ENCODE measurements at places on chromosomes 12 and 14.

DNA sequence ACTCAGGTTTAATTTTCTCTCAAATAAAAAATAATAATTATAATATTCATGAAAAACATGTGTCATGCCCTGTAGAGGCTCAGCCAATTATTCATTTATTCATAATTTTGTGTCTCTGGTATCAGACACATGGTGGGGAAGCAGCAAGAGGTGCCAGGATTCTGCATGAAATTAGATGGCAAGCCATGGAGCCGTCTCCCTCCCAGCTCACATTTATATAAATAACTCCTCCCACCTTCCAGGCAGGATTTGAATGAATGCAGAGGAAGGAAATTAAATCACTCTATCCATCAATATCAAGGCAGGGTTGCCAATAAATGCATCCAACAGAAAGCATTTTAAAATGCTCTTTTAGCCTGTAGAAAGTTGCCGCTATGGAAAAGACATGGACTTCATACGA is 98.1 kb downstream of the PTPRR start:
- DNase-seq, result no peak

DNA sequence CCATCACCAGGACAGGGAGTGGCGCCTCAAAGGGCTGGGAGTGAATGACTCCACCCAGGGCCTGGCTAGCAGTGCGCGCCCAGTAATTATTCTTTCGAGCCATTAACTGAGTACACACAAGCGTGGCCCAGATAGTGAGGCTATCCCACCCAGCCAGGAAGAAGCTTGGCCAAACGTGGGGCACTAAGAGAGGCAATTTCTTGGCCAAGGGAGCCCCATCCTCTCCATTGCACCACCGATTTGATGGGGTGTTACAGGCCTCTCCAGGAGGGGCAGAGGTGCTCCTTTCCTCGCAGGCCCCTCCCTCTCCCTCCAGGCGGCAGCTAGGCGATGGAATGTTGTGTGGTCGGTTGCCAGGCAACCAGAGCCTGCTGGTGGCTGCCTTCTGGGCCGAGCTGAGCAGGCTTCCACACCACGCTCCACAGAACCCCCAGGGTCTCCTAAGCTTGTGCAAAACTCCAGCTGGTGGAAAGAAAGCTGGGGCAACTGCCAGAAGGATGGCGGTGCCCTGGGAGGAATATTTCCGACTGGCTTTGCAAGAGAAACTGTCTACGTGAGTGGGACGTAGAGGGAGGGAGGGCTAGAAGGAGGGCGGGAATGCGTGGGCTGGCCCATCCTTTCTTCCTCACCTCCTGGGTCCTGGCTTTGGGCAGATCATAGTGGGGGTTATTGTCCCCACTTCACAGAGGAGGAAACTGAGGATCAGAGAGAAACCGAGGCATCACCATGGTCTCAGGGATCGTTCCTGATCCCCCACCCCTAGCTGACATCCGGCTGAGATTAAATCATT is at the start of gene CFAP73:
Gene CFAP73, plus strand, starts transcription at position 364 of the 790 bp plus-strand sequence. Its CDS starts 134 bp downstream, at position 498.
- DNase-seq, result peak; percentile 61

DNA sequence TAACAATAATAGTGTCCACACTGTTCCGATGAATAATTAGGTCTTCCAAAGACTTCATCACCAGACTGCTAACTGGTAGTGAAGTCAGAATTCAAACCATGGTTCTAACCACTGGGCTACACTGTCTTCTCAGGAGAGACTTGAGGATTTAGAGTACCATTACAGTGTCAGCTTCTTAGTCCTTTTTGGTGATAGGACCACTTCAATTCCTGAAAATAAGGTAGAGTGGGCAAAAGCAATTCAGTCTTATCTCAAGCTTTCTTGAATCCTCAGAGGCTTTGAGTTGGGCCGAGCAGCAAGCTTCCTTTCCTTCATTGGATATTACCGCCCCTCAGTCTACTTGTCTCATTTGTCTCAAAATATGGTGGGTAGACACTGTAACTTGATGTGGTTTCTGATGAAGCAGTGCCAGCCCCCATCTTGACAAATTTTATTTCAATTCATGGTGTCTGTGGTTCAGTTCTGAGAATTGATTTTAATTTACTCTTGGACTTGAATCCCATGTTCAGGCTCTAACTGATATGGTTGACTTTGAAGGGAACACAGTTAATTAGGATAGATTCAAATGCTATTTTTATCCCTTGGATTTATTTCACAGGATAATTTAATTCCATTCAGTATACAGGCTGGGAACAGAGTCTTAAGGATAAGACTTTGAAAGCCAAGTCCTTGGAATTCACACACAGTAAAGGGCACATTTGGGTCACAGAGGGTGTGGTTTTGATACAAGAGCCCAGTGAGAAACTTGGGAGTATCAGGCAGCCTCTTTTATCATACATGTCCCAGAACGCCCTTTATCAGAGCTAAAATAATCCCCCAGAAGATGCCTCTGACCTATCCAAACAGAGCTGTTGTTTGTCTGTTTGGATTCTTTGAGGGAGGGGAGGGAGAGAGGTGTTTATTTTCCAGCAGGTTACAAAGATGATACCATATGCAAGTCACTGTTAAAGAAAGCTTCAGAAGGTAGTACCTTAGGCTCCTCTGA is 167.3 kb downstream of the PRKCH start:
- DNase-seq, result no peak

DNA sequence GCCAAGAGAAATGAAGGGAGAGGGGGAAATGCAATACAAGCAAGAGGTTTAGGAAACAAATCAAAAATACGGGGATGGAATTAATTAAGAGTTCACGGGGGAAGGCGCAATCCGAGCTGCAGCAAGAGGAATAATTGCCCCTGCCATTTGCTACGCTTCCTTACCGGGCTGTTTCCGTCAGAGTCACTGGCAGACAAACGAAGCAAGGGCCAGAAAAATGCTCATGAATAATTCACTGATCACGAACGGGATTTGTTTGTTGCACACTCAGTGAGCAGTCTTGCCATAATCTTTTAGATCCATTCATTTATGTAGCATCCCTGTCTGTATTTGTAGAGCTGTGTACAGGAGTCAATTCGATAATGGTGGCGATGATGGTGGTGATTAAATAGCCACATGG is 39.0 kb downstream of the PLXNC1 start:
- DNase-seq, result no peak

GRCh38 chr12:120421701-120422100 is 16.2 kb upstream of the COX6A1 start:
- DNase-seq, result no peak

DNA sequence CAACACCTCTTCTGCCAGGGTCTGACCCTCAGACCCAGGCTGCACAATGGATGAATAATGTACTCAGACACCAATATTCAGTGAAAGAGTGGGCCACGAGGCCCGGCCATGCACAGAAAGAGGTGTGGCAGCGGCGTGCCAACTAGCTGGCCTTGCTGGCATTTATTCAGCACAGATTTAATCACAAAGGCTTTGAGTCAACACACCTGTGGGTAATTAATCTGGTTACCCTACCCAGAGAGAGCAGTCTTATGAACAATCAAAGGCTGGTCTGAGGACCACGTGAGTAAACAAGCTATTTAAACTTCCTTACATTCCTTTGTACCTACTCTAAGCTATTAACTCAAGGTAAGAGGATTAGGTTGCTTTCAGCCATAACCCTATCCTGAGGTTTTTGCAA is 324.8 kb downstream of the C12orf50 start:
- DNase-seq, result no peak

DNA sequence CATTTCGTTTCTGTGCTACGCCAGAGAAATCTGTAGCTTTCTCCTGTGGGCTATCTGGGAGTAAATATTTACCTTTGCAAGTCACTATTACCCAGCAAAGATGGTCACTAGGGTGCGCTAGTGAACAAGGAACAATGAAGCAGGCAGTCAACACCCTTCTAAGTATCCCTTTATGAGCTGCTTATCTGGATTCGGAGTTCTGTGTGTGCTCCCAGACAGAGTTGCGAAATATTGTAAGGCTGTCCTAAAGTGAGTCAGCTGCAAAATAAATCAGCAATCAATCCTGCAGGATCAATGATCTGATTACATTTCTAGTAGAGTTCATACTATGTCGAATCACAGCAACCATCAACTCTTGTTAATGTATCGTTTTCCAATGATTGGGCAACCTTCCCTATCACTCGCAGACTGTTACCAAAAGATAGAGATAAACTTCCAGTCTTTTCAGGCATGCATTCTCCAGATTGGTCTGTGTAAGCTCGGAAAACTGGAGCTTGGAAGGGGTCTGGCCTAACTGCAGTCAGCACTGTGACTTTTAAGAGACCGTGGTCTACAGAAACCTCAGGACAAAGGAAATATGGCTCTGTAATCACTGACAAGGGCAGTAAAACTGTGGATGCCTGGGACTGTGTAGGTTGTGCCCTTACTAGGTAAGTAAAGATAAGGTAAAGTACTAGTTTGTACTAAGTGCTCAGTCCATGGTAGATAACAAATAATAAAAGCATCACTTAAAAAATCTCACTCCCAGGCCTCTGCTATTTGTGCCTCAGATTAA is 133.5 kb downstream of the KCNK10 start:
- DNase-seq, result peak; percentile 81

- no peak for DNase-seq
Observed at GRCh38 chr14:105508601-105509000, 17.6 kb downstream of the TEDC1 start.

GRCh38 chr12:14948672-14949071 is 10.3 kb upstream of the ERP27 start:
- peak; percentile 33 for DNase-seq

- no peak for DNase-seq
Observed at GRCh38 chr12:25502118-25502517, 51.0 kb downstream of the LMNTD1 start.

- DNase-seq, result no peak
Observed at GRCh38 chr12:19066475-19067001, 63.0 kb upstream of the PLEKHA5 start.

DNA sequence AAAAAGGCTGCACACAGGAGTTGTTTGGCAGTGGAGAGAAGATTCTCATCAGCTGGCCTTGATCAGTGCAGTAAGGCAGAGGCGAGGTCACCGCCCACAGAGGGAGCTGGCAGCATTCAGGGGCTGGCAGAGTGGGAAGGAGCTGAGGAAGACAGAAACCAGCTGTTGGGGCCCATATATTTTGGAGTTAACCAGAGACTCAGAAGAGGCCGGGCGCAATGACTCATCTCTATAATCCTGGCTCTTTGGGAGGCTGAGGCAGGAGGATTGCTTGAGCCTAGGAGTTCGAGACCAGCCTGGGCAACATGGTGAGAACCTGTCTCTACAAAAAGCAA is 17.7 kb downstream of the SMCO2 start:
- peak; percentile 74 for DNase-seq

- no peak for DNase-seq
Observed at GRCh38 chr12:26845057-26845666, 12.2 kb upstream of the ITPR2 start.

- no peak for DNase-seq
Observed at GRCh38 chr14:59474172-59474571, 9.0 kb upstream of the GPR135 start.

DNA sequence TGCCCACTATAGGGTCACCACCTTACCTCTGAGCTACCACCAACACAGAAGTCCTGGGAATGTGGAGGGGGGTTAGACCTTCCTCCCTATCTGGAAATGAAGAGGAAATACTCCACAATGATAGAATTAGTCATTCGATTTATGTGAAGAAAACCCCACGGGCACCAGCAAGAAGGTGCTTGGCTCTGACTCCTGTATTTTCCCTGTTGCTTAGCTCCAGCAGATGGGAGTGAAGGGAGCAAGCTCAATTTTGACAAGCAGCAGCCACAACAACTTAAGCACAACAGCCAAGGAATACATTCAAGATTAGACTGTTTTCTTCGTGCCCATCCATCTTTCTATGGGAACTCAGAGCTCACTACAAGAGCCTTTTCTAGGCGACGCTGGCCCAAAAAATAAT is 191.7 kb downstream of the SPTSSA start:
- no peak for DNase-seq

- DNase-seq, result no peak
Observed at GRCh38 chr12:14322403-14322802, 43.1 kb upstream of the ATF7IP start.

DNA sequence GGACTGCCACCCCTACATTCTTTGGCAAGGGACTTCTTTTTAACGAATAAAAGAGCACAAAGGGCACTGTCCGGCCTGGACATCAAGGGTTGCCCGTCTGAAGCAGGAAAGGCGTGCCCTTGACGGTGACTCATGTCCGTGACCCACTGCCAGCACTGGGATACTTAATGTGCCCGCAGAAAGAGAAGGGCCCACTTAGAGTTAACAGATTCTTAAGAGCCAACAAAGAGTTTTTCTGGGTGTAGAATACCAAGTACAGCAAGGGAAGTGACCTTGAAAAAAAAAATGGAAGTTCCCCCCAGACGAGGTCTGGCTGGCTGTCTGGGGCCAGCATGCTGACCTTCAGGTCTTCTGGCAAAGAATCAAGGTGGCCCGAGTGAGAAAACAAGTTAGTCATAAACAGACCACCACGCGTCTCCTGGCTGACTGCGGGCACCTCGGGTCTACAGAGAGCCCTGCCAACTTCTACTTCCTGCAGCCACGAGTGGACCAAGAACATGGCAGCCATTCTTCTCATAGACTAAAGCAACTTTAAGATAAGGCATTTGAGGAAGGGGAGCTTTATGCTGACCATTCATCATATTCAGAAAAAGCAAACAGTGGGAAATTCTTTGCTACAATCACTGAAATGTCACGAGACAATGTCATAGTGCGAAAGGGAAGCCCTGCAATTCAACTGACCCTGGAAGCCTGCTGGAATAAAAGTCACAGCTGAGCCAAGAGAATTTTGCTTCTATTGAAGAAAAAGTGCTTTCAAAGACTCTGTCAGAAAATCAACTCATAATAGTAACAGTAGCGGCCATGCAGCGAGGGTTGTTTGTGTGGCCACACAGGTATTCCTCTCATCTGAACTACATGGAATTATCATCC is 10.5 kb upstream of the SELPLG start:
- DNase-seq, result no peak

- DNase-seq, result no peak
Observed at GRCh38 chr14:91413547-91414474, 3.8 kb downstream of the CCDC88C start.

GRCh38 chr12:56833780-56834179 is 70.7 kb downstream of the HSD17B6 start:
- no peak for DNase-seq

GRCh38 chr12:44334347-44334746 is 498.5 kb downstream of the TMEM117 start:
- no peak for DNase-seq

DNA sequence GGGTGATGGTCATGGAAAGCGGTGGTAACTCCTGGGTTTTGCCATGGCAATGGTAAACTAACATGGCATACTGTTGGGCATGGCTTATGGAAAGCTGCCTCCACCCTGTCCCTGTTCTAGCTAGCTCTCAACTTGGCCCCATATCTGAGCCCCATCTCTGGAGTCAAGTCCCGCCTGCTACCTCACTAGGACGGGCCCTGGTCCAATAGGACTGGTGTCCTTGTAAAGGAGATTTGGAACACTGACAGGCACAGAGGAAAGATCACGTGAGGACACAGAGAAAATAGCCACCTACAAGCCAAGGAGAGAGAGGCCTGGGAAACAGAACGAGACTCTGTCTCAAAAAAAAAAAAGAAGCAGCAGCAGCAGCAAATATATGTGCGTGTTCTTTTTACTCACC is 59.8 kb downstream of the RNFT2 start:
- no peak for DNase-seq
